Activated T-helper 2 cell treated with anti-CD3 and anti-CD28 coated beads, Interferon-gamma antibody, Interleukin-2, Interleukin-4, amounts not matched to agents 10 μg/mL and 5 μg/mL and 100 μg/mL, durations not matched to agents 14 hours and 24 hours and 36 hours (primary cell): ENCODE measurements at places on chromosomes 2 and 18. TPM values are rescaled to one million over a fixed set of nuclear protein-coding genes. Genes with fewer than 3 reads are reported as not detected.

DNA sequence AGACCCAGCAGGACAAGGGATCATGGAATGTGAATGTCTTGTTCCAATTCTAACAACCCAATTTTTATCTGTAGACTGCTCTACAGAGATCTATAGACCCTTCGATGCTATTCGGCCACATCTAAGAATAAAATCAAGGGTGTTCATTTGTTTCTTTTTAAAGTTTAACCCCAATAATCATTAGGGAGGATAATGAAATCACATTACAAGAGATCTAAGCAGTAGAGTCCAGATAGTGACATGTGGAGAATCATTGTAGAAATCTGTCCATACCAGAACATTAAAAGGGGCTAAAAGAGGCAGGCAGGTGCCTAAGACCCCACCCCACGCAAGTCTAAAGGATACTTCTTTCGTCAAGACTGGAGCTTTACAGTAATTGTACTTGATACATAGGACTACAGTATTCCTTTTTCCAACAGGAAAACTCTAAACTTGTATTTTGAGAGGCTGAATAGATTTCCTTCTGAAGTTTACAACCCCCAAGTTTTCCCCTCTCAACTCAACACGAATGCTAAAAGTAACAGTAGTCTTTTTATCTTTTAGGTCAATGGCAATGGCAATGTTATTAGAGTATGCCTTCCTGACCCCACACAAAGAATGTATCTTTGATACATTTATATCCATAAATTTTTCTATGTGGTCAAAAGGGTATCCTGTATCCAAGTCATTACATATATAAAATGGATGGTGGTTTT is 183.7 kb downstream of the TCF4 start:
- DNase-seq: no peak

- peak; percentile 25 for DNase-seq
These were observed 501 bp downstream of the RETREG2 start for GRCh38 chr2:219178377-219179175.

ITPRID2 gene
- total RNA-seq: 57.4 and 61.2 TPM in 2 replicates

ABCG8 gene
- 0.23 TPM in 2 replicates for total RNA-seq

MTA3 gene
- total RNA-seq: 39.7 and 39.8 TPM in 2 replicates

- DNase-seq: no peak
These were observed 69.2 kb upstream of the EDAR start for GRCh38 chr2:109058191-109058632.
